Left ventricle myocardium inferior (tissue), 1 donor: ENCODE measurements at places on chromosomes 11 and 22. TPM values are rescaled to one million over a fixed set of nuclear protein-coding genes. Genes with fewer than 3 reads are reported as not detected.

DNA sequence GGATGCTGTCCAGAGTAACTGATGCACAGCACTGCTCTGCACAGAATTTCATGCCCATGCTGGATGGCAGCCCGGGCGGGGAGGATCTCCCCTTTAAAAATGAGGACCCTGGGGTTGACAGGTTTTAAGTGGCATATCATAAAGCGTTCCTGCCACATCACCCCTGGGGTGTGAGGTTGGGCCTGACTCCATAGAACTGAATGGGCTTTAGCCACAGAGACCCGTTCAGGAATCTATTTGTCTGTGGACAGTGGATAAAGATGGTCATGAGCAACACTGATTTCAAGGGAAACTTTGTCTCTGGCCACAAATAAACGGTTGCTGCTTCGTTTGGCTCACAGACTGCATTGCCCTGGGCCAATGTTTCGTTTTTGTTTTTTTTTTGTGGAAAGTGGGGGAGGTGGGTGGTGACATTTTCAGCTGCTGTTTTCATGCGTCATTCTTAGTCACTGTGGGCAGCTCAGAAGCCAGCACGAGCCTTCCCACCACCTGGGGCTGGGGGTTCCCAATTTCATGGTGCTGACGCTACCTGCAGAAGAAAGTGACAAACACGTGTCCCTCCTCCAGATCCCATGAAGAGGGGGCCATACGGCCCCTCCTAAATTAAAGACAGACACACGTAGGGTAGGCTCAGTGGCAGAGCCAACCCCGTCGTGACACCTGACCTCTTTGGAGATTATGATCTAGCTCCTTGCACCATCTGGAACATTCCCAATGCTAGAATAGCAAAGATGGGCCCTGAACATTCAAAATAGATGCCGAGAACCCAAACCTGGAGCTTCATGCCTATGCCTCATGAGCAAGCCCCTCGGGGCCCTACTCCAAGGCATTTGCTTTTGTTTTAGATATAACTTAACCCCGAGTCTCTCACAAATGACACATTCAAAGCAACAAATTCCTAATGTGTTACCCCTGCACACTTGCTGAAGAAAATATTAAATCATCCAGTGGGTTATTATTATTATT, 54.8 kb upstream of the PHF21B start:
- no peak for DNase-seq

Gene SYTL2
- 3.8 TPM for total RNA-seq

Gene CRYBB2
- total RNA-seq: not detected

GRCh38 chr11:20875889-20876288, 206.5 kb downstream of the NELL1 start:
- DNase-seq: no peak

GRCh38 chr22:29348041-29348440, 32.5 kb upstream of the RASL10A start:
- DNase-seq: no peak

DNA sequence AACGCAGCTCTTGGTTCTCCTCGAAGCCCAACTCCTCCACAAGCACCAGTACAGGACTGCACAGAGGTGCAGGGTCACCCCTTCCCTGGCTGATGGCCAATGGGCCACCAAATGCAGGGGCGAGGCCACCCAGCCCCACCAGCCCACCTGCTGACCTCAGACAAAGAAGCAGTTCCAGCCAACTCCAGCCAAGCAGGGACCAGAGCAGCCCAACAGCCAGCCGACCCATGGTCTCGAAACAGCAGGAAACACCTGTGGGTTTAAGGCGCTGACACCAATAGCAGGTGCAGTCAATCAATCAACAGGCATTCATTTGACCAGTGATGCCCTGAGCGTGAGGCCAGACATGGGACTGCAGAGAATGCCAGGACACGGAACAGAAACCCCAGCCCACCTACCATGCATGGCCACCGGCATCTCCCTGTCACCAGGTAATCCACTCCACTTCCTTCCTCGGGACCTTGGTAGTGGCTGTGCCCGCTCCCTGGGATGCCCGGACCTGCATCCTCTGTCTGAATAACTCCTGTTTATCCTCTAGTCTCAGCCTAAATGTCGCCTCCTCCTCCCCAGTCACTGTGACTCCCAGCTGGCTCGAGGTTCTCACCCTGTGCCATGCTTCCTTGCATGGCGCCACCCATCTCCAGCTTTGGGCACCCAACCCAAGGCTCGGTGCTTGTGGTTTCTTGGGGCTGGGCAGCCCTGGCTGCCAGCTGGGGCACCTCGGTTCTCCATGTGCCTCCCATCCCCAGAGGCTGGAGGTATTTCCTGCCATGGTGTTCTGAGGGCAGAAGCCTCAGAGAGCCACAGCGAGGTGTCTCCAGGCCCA, 1475.4 kb downstream of the BRD1 start:
- no peak for DNase-seq

Gene JRKL
- 6.3 TPM for total RNA-seq

Gene SMDT1
- 153 TPM for total RNA-seq

Gene FXYD6
- 30.2 TPM for total RNA-seq

Gene EFEMP2
- 85.1 TPM for total RNA-seq

Gene OR10D3
- total RNA-seq: not detected
